Ammon's horn (tissue), 1 donor: ENCODE measurements at places on chromosomes 7 and 10.
A peak's percentile ranks its signal among the peaks of the same experiment; 100 is the strongest.

DNA sequence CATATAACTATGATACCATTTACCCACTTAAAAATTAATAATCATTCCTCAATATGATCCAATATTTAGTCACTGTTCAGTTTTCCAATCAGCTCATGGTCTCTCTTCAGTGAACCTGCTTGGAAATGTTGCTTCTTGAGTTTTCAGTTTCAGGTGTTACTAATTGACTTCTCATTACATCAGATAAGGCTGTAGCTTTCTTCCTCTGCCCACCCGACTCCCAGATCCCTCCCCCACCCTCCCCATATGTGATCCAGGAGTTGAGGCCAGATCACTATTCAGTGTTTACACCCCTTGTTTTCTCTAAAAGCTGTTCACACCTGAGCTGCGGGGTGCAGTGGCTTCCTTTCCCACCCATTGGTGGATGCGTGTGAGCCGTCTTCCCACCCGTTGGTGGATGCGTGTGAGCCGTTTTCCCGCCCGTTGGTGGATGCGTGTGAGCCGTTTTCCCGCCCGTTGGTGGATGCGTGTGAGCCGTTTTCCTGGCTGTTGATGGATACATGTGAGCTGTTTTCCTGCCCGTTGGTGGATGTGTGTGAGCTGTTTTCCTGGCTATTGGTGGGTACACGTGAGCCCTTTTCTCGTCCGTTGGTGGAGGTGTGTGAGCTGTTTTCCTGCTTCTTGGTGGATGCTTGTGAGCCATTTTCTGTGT lies 3.2 kb upstream of the MTG1 start:
- DNase-seq, result no peak

DNA sequence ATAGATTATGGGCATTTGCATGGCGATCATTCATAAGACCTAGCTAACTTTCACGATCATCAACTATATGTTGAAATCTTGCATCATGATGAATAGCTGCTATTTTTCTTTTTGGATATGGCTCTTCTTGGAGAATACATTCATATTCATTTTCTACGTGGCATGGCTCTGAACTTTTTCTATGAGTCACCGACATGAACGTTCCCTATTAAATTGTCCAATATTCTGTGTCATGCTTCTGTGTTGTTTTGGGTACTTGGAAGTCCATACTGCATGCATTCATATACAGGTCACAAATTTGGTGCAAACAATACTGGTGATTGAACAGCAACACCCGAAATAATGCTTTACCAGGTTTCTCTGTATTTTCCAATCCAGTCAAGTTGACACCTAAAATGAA lies 37.9 kb upstream of the ANKRD1 start:
- DNase-seq, result no peak

- DNase-seq, result no peak
These were observed 24.5 kb downstream of the FRMD4A start for GRCh38 chr10:14306190-14306589.

- DNase-seq, result no peak
These were observed 5.4 kb downstream of the TNRC18 start for GRCh38 chr7:5418285-5418582.

GRCh38 chr7:19376538-19376937 lies 231.3 kb upstream of the FERD3L start:
- DNase-seq, result no peak

GRCh38 chr10:133015321-133015720 lies 72.4 kb upstream of the ADGRA1 start:
- DNase-seq, result no peak

- no peak for DNase-seq
These were observed 134.4 kb upstream of the FAM3C start for GRCh38 chr7:121530227-121531174.

DNA sequence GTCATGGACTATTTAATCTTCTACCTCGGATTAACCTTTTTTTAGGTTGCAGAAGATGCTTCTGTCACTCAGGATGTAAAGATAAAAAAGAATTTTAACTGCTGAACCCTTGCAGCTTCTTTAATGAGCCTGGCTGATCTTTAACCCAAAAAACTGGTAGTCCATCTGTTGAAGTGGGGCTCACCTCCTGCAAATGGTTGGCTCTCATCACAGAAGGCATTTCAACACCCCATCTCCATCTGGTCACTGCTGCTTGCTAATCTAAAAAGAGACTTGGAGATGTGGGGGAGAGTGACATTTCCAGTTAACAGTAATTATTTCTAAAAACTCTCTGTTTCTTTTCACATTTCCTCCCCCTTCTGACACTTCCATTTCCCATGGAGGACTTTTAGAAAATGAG lies 208.6 kb downstream of the LHFPL3 start:
- no peak for DNase-seq

- no peak for DNase-seq
These were observed 55.5 kb downstream of the PIP4K2A start for GRCh38 chr10:22658745-22659410.

- DNase-seq, result peak; percentile 10
These were observed 417.9 kb downstream of the IPMK start for GRCh38 chr10:57849691-57850357.

GRCh38 chr10:55989188-55989587 lies 371.9 kb downstream of the ZWINT start:
- DNase-seq, result no peak

DNA sequence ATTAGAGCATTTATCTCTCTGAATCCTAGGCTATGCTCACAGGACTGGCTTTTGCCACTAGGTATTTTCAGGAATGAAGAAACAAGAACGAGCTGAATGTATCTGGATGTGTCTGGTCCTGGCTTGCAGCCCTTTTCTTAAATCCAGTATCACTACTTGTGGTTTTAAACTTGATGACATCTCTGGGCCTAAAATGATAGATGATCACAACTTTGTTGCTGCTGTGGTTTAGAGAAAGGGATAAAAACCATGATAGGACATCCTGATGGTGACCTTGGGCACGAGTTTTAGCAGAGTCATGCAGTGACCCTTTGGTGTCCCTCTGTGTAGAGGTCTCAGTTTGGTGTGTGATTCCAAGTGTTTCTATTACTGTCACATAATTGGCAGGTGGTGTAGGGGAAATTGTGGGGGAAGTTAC lies 31.7 kb upstream of the SEMA3C start:
- DNase-seq, result no peak

DNA sequence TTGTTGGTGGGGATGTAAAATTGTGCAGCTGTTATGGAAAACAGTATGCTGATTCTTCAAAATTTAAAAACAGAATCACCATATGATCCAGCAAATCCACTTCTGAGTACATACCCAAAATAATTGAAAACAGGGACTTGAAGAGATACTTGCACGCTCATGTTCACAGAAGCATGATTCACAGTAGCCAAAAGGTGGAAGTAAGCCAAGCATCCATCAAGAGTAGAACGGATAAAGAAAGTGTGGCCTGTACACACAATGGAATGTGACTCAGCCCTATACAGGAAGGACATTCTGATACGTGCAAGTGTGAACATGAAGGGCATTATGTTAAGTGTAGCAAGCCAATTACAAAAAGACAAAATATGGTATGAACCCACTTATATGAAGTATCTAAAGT lies 696.7 kb upstream of the CELF2 start:
- no peak for DNase-seq

DNA sequence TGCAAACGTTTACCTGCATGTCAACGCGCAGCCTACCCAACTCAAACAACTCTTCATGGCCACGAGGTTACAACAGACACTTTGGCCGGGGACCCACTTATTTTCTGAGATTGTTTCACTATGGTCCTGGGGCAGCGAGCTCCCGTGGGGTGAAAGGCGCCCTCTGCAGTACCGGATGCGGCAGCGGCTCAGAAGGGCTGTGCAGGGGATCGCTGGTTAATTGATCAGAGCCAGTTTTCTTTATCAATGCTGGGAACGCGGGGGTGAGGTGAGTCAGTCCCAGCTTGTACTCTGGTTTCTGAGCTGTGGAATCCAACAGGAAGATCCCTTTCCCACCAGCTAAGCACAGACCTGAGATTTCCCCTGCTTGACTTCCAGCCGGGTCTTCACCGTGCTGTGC lies 366.5 kb upstream of the KLF6 start:
- DNase-seq, result no peak

- no peak for DNase-seq
These were observed 36.3 kb downstream of the LAMB4 start for GRCh38 chr7:108093851-108094331.

DNA sequence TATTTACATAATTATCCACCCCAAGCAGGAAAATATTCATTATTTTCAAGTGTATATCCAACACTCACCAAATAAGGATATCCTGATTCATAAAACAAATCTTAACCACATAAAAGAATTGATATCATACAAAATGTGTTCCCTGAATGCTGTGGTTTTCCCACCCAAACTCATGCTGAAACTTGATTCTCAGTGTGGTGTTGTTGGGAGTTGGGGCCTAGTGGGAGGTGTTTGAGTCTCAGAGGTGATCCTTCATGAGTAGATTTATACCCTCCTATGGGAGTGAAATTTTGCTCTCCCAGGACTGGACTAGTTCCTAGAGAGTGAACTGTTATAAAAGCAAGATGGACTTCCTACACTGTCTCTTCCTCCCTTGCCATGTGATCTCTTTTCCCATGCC lies 1028.3 kb downstream of the SORCS1 start:
- DNase-seq, result no peak

- no peak for DNase-seq
These were observed 180.8 kb upstream of the SLC26A5 start for GRCh38 chr7:103626776-103627175.

- no peak for DNase-seq
These were observed 151.5 kb downstream of the LRRTM3 start for GRCh38 chr10:67077376-67077775.

DNA sequence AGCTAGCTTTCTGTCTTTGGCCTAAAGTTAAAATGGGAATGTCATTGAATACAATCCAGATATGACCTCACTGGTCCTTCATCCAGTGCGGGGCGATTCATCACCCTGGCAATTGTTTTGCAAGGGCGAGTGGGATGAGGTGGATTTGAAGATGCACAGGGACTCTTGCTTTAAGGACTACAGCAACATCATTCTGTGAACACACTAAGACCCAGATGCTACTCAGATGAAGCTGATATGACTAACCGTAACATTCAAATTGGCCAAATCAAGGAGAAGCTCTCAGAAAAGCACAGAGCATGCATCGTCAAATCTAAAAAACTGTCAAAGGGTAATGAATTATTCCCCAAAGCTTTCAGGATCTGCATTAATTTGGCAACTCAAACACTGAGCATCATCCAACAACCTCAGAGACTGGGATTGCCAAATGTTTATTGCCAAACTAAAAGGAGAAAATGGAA lies 12.8 kb downstream of the CPA1 start:
- DNase-seq, result peak; percentile 12

- no peak for DNase-seq
These were observed 47.4 kb upstream of the MTURN start for GRCh38 chr7:30087371-30087770.

DNA sequence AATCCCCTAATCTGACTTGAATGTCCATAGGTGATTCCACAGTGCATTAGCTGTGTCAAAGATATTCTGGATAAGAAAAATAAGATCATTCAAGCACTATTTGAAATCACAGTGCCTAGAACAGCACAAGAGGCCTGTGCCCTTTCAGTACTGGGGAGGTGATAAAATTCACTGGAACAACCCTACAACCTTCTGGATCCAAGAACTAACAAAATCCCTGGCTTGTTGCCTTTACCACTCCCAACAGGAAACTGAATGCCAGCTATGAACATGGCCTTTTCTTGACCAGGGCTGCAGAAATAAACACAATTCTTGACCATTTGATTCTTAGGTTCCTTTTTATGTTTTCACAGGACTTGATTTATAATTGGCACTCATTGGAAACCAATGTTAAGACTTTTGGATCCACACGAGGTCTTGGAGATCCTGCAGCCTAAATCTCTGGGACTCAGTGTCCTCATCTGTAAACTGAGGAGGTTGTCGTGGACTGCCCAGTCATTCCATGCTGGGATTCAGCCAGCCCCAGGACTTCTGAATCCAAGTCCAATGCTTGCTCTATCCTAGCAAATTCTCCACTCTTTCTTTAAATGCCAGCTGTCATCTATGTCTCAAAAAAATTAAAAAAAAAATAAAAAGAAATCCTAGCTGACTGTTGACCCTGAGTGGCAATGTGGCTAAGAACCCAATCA lies 624.7 kb downstream of the KCNMA1 start:
- no peak for DNase-seq

GRCh38 chr10:62581351-62581750 lies 207.2 kb downstream of the ZNF365 start:
- no peak for DNase-seq

GRCh38 chr7:47190462-47190861 lies 391.4 kb downstream of the TNS3 start:
- peak; percentile 60 for DNase-seq

GRCh38 chr10:94035982-94036765 lies 42.4 kb downstream of the PLCE1 start:
- DNase-seq, result no peak

GRCh38 chr7:157925383-157925875 lies 588.6 kb downstream of the DNAJB6 start:
- DNase-seq, result no peak

DNA sequence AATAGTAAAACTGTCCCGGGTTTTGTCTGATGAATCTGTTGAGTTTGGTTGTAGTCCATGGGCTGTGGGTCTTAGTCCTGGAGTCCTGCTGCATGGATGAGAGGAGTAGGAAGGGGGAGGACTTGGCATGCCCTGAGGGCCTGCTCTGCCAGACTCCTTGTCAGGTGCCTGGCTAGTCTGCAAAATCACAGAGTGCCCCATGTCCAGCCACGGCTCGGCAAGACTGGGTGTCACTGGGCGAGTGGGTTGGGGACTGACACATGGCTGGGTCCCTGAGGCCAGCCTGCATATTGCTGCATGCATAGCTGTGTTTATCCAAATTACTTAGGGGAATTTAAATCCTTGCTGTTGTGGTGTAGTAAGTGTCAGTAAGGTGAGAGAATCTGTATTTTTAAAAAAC lies 9.7 kb downstream of the MINDY4 start:
- DNase-seq, result peak; percentile 40

DNA sequence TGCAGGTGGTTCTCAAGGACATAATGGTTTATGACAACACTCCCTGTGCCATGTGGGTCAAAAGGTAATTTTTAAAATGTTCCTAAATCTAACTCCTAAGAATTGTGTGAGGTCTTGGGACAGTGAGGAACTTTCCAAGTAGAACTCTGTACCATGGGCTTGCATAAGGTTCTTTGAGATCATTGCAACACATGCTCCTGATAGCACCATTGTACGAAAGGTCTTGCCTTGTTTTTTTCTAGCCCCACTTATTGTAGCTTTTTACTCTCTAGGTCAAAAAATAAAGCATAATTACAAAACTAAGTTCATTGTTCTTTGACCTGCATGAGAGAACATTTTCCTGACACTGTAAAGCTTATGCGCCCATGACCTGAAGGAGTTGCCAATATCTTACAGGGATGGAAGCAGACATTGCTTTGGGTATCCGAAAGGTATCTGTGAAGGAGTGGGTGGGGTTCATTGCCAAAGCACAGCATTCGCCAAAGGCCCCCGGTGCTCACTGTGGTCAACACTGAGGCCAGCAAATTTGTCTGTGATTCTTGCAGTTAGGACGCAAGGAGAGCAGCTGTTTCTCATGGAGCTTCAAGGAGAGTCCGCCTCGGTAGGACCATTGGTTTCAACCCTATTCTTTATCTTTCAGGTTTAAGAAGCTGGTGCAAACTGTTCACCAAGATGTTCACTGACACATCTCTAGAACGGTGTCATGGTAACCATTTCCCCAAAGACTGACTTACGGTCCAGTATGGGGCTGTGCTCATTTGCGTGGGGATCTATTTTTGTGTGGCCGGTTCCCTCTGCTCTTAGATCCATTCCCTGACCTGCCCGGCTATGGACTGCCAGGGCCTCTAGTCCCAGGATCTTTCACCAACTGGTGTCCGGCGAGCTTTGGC lies 7.6 kb upstream of the PRKAG2 start:
- no peak for DNase-seq

- no peak for DNase-seq
These were observed 49.7 kb downstream of the SEC61G start for GRCh38 chr7:54709283-54709682.

GRCh38 chr10:33304423-33305225 lies 29.8 kb downstream of the NRP1 start:
- no peak for DNase-seq
